ENCODE measurements at places on chromosomes 1 and 21. TPM values are rescaled to one million over a fixed set of nuclear protein-coding genes. Genes with fewer than 3 reads are reported as not detected.

- H3K4me3 ChIP-seq = no peak overlapping the region
- no peak for DNase-seq
- H3K4me1 ChIP-seq = peaks cover under 1% of the 10 kb centered on the region
- no peaks in the 10 kb centered on the region for H3K27me3 ChIP-seq
- H3K27ac ChIP-seq = no peak overlapping the region
- H3K36me3 ChIP-seq = no peaks in the 10 kb centered on the region
Measured at GRCh38 chr1:38168365-38168764, 121.8 kb upstream of the POU3F1 start.

DNA sequence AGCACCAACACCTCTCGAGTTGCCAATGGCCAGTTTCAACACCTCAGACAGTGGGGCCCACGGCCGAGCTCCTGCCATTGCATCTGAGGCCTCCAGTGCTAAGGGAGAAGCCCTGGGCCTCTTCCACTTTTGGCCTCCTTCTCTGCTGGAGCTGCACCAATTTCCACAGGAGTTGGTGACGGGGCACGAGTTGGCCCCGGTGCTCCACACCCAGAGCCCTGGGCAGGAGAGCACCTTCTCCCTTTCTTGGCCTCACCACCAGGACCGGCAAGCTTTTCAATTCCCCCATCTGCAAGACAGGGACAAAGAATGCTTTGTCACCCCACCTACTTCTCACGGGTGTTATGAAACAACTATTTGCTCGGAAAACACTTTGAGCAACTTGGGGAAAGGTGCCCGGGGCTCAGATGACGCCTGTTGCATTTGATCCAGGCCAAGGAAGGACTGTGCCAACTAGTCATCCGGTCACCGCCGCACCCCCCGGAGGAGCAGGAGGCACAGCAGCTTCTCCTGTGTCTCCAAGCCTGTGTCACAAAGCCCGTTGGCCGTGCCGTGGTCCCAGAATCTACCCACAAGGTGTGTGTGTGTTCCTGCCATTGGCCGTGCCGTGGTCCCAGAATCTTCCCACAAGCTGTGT lies 55.2 kb downstream of the TOMM20 start:
- no peak overlapping the region for H3K4me3 ChIP-seq
- no peaks in the 10 kb centered on the region for H3K27me3 ChIP-seq
- H3K27ac ChIP-seq = peak overlapping the region; percentile 62
- no peaks in the 10 kb centered on the region for H3K36me3 ChIP-seq

DNA sequence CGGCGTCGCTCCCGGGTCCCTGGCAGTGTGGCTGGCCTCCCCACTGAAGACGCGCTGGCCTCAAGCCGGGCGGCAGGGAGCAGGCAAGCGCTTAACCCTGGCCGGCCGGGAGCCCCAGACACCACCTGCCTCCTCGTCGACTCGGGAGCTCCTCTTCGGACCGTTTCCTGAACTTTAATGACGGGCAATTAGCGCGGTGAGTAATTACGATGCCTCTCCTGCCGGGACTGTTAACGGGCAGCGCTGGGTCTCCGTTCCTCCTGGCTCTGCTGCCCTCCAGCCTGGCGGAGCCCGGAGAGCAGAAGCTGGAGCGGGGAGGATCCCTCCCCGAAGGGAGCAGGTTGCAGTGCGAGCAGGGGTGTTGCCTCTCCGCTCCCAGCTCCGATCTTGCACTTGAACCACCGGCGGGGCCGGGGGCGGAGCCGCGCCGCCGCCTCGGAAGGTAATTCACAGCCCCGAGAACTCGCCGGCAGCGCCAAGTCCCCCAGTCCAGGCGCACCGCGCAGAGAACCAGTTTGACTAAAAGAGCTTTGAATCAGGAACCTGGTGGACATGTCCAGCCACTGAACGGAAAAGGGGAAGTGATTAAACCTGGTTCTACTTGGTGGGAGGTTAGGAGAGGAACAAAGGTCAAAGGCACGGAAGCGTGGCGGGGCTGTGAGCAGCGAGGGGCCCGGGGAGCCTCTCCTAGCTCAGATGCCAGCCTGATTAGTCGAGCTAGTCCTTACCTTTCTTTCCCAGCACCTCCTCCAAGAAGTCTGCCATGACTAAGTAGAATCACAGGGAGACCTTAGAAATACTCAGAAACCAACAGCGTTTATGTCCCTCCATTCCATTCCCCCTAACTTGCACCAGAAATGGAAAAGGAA lies 18.3 kb upstream of the PLEKHA6 start:
- DNase-seq = peak; percentile 11
- peaks cover 17% of the 10 kb centered on the region for H3K4me1 ChIP-seq
- peaks cover 28% of the 10 kb centered on the region for H3K27me3 ChIP-seq
- peak overlapping the region; percentile 48 for H3K4me3 ChIP-seq

DNA sequence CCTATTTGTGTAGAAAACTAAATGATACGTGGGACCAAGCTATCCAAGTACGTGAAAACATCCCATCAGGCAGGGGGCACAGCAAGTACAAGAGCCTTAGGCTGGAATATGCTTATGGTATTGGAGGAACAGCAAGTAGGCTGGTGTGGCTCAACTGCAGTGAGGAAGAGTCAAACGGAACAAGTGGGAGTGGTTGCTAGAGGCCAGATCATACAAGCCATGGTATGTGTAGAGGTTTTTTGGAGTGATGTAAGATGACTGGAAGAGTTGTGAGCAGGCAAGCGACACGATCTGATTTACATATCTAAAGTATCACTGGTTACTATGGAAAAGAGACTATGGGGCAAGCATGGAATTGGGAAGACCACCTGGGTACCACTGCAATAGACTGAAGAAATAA lies 27.8 kb downstream of the ELK4 start:
- no peak for DNase-seq
- H3K4me1 ChIP-seq = no peaks in the 10 kb centered on the region
- no peak overlapping the region for H3K4me3 ChIP-seq

DNA sequence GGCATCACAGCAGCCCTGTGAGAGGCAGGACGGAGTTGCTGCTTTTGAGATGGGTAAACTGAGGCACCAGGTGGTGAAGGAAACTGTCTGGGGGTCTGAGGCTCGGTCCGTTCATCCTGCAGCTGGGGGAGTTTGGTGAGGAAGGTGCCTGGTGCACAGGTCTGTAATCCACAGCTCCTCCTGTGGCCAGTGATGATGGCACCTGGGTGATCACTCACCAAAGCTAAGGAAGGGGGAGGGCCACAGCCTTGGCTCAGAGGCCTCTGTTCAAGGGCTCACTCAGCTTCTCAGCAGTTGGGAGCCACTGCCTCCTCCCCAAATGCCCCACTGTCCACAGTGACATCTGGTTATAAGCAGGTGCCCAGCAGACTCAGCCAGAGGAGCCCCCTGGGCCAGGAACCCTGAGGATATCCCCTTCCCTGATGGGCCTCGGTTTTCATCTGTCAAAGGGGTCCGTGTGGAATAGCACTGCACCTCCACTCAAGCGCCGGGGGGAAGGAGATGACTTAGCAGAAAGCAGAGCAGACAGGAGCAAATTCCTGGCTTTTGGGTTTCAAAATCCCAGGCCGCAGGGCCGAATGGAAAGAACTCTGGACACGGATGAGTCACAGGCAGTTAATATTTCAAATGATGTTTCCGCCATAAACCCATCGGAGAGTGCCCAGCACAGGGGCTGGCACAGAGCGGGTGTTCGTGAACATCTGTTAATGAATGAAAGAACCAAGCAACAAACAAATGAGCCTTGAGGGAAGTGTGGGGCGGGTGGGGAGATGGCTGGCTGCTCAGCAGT lies 82.8 kb downstream of the DMRTB1 start:
- no peak overlapping the region for H3K27ac ChIP-seq
- DNase-seq = no peak
- H3K4me3 ChIP-seq = no peak overlapping the region

DNA sequence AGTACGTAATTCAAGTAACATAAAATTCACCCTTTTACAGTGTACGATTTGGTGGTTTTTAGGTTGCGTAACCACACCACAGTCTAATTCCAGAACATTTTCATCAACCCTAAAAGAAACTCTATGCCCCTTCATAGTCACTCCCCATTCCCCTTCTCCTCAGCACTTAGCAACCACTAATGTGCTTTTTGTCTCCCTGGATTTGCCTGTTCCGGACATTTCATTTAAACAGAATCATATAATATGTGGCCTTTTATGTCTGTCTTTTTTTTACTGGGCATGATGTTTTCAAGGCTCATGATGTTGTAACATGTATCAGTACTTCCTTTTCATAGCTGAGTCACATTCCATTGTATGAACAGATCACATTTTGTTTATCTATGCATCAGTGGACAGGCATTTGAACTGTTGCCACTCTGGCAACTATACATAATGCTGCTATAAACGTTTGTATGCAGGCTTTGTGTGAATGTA lies 20.8 kb downstream of the OBSCN start:
- peaks cover 49% of the 10 kb centered on the region for H3K36me3 ChIP-seq
- no peak overlapping the region for H3K4me3 ChIP-seq
- H3K4me1 ChIP-seq = no peaks in the 10 kb centered on the region
- H3K27ac ChIP-seq = no peak overlapping the region
- no peak for DNase-seq

- peak; percentile 11 for DNase-seq
- peaks cover 4% of the 10 kb centered on the region for H3K4me1 ChIP-seq
- H3K27me3 ChIP-seq = peaks cover 8% of the 10 kb centered on the region
- H3K4me3 ChIP-seq = no peak overlapping the region
Measured at GRCh38 chr21:36584980-36585940, 105.3 kb upstream of the CLDN14 start.

The RSPO1 gene
- total RNA-seq = not detected

The TFAP2E gene
- 0.52 TPM for total RNA-seq

The KCNA2 gene
- 2.5 TPM for total RNA-seq
